ENCODE measurements at places on chromosomes 3 and 15.
A peak's percentile ranks its signal among the peaks of the same experiment; 100 is the strongest.

DNA sequence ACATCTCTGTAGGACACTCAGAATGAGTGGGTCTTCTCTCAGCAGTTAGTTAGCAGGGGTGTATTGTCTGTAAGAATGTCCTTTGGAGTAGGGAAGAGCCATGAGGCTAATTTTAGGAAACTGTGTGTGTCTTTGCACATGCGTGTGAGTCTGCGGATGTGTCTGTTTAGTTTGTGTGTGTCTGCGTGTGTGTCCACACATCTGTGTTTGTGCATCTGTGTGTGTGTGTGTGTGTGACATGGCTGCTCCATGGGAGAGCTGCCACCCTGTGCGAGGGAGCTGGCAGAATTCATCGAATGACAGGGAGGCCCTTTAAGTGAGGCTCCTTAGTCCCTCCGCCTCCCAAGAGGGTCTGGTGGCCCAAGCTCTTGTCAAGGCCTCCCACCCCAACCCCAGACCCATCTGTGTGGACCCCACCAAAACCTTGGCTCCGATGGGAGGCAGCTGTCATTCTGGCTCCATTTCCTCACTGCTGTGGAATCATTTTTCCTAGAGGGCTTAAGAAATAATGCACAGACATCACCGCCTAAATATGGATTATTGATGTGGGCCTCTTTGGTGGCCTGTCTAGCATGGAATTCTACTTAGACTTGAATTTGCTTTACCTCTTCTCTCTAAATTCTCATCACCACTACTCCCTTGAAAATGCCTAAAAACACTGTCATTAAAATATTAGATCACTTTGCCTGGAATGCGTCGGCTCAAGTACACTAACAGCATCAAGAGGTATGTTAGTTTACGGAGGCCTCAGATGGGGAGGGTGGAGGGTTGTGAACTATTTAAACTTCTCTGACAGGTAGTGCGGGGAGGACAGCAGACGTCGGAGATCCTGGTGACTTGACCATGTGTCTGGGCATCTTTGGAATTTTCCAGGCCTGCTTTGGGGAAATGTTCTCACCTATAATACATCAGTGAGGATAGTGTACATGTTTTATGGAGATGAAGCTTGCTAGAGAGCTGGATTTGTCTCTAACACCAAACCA, 9.4 kb downstream of the ESYT3 start:
- DNase-seq, result no peak

DNA sequence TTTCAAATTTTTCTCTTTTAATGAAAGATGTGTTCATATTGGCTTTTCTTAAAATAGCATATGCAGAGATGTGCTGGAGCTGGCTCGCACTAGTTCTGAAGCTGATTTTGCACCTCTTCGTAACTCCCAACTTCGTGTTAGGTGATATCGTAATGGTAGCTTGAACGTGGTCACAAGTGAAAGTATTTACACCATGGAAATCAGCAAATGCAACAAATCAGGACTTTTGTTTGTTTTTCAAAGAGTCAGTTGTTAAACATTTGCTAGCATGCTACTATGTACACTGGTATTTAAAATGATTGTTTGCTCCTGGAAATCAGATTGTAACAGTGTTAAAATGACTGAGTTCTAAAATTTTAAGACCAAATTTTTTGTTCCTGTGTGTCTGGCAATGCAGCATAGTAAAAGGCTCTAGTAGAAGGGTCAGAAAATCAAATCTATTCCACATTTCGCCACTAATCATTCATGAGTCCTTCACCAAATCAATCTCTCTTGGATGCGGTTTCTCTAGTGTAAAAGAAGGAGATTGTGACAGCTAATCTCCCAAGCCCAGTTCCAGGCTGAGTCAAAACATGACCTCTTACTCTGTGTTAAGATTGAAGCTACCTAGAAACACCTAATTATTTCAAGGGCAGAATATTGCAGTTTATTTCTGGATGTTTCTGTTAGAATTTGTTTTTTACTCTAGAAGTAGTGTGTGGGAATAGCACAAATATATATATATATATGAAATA, 34.3 kb upstream of the CMC1 start:
- no peak for DNase-seq

- DNase-seq, result no peak
Measured at GRCh38 chr3:183554377-183554776, 1.1 kb downstream of the KLHL6 start.

GRCh38 chr3:184523825-184524615, 37.6 kb upstream of the EPHB3 start:
- no peak for DNase-seq

GRCh38 chr3:128489927-128490649, 2.9 kb downstream of the GATA2 start:
- DNase-seq, result peak; percentile 66

GRCh38 chr3:10597733-10598132, 92.3 kb upstream of the ATP2B2 start:
- DNase-seq, result no peak

GRCh38 chr15:66038387-66039116, 169.3 kb downstream of the RAB11A start:
- DNase-seq, result no peak

Data from ureter (tissue), 1 donor.